ENCODE measurements at places on chromosomes 3 and 15.
A peak's percentile ranks its signal among the peaks of the same experiment; 100 is the strongest.

GRCh38 chr3:44061961-44062360 lies 179.7 kb upstream of the TOPAZ1 start:
- DNase-seq: no peak

- DNase-seq: peak; percentile 67
These were observed 256.2 kb downstream of the ZNF621 start for GRCh38 chr3:40780925-40781406.

DNA sequence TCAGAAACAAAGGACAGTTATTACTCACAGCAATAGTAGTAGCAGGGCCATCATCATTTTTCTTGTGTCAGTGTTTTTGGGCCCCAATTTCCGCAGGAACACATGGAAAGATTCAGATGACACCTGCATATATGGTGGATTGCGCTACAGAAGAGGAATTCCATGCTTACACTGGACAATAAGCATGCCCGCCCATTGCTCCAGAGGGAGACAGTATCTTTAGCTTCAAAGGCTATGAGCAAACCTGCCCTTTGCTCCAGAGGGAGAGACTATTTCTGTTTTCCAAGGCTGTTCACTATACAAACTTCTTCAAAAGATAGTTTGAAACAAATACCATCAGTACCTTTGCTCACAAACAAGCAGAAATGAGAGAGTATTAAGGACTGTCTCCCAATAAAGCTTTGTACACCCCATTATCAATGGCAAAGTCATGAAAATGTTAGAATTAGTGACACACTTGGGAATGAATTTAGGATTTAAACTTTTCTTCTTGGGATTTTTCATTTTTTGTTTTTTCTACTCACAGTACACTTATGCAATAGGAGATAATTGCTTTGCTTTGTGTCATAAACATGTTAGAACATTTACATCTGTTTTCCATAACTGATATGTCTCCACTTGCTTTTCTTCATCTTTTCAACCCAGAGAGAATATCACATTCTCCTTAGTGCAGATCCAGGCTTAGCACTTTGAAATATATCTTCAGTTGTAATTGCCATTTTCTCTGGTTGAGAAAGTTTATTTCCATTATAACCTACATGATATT lies 564.5 kb upstream of the ZNF717 start:
- DNase-seq: no peak

- no peak for DNase-seq
These were observed 3.5 kb upstream of the PPIB start for GRCh38 chr15:64166102-64166890.

GRCh38 chr15:62360332-62361097 lies 195.4 kb upstream of the C2CD4B start:
- no peak for DNase-seq
